ENCODE measurements at places on chromosomes 11 and 22.

- DNase-seq: no peak
Observed at GRCh38 chr11:76944225-76944624, 83.5 kb downstream of the ACER3 start.

- DNase-seq: no peak
Observed at GRCh38 chr11:88250566-88251242, 75.5 kb upstream of the RAB38 start.

DNA sequence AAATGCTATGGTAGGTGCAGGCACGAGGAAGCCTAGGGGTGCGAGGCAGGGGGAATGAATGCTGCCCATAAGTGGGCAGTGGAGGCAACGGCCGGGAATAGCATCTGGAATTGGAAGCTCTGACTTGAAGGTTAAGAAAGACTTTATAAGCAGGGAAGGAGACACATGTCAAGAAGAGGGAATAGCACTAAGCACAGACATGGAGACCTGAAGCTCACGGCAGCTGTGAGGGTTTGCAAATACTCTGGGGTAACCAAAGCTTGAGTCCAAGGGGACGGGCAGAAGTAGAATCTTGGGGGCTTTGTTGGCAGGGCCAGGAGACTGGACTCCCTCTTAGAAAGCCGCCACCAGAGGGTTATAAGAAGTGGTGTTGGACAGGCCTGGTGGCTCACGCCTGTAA lies 112.6 kb downstream of the CEP164 start:
- no peak for DNase-seq

DNA sequence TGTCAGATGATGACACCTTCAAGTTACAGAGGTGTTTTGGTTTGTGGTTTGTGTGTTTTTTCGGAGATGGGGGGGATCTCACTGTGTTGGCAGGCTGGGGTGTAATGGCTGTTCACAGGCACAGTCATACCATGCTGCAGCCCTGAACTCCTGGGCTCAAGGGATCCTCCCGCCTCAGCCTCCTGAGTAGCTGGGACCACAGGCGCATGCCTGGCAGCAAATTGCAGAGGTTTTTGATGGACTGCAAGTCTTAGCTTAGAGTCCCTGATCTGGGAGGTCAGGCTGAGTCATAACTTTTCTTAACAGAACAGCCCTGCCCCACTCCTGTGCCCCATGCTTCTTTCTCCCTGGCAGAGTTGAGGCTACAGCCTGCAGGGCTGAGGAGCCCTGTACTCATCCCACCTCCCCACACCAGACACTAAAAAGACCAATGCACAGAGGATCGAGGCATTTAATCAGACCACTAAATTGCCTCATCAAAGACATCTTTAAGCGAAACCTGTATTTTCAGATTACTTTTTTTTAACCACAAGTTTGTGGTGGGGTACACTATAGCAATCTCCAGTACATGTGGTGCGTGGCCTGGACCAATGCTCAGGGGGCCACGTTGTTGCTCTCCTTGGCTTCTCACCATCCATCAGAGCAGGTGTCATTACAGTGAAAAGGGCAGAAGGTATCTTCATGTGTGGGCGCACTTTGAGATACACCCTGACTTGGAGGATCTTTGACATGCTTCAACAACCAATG lies 17.1 kb upstream of the ADORA2A start:
- no peak for DNase-seq

DNA sequence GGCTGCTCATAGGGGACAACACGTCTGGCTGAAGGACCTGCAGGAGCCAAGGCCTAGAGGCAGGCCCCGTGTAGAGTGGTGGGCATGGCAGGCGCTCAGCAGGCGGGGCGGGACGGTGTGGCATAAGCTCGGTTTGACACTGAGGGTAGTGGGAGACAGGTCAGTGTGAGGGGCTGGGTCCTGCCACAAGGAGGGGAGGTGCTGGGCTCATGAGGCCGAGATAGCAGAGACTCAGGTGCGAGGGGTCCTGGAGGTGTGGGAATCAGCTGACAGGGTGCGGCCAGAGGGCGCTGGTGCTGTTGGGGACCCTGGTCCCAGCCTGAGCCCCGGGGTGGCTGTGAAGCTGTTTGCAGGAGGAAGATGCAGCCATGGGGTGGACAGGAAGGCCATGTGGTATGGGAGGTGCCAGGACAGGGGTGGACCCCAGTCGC lies 6.7 kb downstream of the SLC22A12 start:
- DNase-seq: no peak

- no peak for DNase-seq
Observed at GRCh38 chr11:128481135-128481534, 106.2 kb downstream of the ETS1 start.

GRCh38 chr11:1317432-1317831 lies 8.0 kb upstream of the TOLLIP start:
- DNase-seq: no peak

- DNase-seq: no peak
Observed at GRCh38 chr22:32589007-32589406, 114.4 kb downstream of the FBXO7 start.

- no peak for DNase-seq
Observed at GRCh38 chr11:71339396-71339881, 87.1 kb upstream of the SHANK2 start.

DNA sequence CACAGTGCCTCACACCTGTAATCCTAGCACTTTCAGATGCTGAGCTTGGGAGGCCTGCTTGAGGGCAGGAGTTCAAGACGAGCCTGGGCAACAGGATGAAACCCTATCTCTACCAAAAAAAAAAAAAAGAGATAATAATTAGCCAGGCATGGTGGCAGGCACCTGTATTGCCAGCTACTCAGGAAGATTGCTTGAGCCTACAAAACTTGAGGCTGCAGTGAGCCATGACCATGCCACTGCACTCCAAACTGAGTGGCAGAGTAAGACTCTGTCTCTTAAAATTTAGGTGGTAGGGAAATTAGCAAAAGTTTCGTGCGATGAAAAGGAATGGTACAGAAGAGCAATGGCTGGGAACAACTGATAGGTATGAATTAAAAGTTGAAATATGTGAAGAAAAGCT lies 18.0 kb downstream of the ST13 start:
- no peak for DNase-seq

- no peak for DNase-seq
Observed at GRCh38 chr11:17171916-17172315, 35.9 kb downstream of the PIK3C2A start.

DNA sequence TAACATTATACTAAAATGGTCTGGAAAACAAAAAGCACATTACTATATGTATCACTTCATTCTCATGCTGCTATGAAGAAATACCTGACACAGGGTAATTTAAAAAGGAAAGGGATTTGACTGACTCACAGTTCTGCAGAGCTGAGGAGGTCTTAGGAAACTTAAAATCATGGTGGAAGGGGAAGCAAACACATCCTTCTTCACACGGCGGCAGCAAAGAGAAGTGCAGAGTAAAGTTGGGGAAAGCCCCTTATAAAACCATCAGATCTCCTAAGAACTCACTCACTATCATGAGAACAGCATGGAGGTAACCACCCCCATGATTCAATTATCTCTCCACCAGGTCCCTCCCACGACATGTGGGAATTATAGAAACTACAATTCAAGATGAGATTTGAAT lies 60.0 kb downstream of the FAM181B start:
- no peak for DNase-seq

GRCh38 chr11:20155683-20156279 lies 4.5 kb downstream of the DBX1 start:
- no peak for DNase-seq

DNA sequence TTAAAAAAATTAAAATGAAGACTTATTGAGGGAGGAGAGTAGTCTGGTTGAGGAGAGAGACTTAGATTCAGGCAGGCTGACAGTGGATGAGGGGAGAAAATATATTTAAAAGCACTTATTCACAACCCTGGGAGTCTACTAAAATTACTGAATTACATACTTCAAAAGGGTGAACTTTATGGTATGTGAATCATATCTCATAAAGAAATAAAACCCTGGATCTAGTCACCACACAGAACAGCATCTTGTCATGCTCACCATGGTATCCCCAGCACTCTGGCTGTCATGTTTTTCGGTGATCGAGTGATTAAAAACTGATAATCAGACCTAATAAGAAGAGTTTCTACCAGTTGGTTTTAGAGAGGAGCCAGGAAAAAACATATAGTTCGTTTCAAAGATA lies 11.0 kb downstream of the TEAD1 start:
- DNase-seq: no peak

DNA sequence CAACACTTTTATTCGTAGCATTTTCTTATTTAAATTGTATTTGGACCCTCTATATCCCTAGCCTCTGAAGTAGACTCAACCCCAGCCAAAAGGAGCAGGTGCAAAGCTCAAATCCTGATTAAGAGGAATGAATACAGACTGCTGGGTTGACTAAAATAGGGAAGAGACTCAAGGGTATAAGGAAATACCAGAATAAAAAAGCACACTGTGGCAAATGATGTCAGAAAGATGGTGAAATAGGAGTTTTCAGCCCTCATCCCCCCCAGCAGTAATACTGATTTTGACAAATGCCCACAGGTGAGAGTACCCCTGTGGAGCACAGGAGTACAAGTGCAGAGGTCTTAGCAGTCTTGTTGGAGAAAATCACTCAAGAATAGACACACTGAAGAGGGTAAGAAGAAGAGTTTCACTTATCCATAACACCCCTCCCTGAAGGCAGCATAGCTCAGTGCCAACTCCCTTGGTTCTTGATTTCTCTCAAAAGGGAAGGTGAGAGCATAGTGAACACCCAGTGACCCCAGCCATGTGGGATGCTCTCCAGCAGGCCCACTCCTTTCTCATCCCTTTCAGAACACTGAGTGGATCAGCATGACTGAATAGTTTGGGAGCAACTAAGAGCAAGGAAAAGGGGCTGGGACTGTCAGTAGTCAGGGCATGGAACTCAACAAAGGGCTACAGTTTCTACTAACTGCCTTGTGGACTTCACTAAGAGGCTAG lies 71.7 kb downstream of the TBC1D22A start:
- DNase-seq: no peak

- DNase-seq: no peak
Observed at GRCh38 chr11:32186118-32186517, 95.2 kb downstream of the RCN1 start.

DNA sequence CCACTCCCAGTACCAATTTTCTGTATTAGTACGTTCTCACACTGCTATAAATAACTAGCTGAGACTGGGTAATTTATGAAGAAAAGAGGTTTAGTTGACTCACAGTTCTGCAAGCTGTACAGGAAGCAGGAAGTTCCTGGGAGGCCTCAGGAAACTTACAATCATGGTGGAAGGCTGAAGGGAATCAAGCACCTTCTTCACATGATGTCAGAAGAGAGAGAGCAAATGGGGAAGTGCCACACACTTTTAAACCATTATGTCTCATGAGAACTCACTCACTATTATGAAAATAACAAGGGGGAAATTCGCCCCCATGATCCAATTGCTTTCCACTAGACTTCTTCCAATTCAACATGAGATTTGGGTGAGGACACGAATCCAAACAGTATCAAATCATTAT lies 271.4 kb downstream of the ETS1 start:
- no peak for DNase-seq
